ENCODE measurements at places on chromosomes 11 and 22. TPM values are rescaled to one million over a fixed set of nuclear protein-coding genes. Genes with fewer than 3 reads are reported as not detected.

DNA sequence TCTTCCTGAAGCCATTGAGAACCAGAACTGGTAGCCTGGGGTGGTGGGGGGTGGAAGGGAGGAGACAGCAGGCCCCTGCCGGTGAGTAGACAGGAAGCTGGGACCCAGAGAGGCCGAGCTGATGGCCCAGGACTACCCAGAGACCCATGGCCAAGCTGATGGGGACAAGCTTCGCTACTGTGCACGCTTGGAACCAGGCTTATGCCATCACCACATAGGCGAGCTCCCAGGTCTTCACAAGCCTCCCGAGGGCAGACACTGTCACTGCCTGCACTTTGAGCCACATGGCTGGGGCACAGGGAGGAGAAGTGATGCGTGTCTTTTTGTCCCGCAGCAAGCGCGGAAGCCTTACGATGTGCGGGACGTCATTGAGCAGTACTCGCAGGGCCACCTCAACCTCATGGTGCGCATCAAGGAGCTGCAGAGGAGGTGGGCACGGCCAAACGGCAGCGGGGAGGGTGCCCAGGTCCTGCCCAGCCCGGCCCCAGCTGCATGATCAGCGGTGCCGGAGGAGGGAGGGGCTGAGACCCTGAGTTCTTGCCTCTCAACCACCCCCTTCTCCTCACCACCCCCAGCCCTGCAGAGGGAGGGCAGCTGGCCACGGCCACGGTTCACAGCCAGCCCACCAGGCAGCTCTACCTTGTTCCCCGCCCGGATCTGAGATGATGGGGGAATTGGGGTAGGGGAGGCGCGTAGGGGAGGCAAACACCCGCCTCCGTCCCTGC is 76.0 kb upstream of the KCNQ1OT1 start:
- no peak for DNase-seq

- no peak for DNase-seq
Measured at GRCh38 chr11:120180551-120181232, 30.1 kb upstream of the OAF start.

- DNase-seq: no peak
Measured at GRCh38 chr11:2260491-2261364, 9.7 kb downstream of the ASCL2 start.

GRCh38 chr11:61855939-61856680 is 28.0 kb downstream of the FADS2 start:
- DNase-seq: no peak

DNA sequence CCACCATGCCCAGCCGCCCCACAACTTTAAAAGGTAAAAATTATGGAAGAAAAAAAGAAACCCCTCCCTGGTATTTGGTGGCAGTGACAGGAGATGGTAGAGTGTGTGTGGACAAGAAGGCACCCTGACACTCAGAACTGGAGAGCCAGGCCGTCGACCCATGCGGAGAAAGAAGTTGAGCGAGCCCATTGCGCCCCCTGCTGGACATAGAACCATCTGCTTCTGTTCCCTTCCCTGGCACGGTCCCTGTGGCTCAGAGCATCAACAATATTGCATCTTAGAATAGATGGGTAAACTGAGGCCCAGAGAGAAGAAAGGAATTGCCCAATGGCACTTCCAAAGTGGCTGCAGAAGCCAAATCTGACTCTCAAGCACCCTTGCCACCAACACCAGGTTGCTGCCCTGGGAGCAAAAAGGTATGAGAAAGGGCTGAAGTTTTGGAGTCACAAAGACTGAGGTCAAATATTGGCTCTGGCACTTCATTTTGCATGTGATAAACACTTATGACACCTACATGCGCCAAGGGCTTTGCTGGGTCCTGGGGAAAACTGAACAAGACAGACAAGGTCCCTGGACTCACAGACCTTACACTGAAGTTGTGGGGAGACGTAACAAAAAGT is 8.6 kb downstream of the MRPL11 start:
- DNase-seq: peak; percentile 38

DNA sequence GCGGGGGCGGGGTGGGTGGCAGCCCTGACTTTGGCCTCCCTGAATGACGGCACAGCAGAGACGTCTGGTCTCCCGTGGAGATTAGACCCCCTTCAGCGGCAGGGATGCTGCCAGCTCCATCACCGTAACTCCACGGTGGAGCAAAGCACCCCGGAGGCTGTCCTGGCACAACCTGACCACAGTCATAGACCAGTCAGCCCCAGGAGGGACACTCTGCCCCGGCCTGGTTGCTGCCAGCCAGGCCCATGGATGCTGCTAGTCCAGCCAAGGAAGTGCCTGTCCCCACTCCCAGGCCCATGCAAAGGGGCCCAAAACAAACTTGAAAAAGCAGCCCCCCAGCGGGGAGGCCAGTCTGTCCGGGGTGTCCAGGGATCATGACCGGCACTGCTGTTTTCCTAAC is 11.5 kb upstream of the ANO1 start:
- no peak for DNase-seq

DNA sequence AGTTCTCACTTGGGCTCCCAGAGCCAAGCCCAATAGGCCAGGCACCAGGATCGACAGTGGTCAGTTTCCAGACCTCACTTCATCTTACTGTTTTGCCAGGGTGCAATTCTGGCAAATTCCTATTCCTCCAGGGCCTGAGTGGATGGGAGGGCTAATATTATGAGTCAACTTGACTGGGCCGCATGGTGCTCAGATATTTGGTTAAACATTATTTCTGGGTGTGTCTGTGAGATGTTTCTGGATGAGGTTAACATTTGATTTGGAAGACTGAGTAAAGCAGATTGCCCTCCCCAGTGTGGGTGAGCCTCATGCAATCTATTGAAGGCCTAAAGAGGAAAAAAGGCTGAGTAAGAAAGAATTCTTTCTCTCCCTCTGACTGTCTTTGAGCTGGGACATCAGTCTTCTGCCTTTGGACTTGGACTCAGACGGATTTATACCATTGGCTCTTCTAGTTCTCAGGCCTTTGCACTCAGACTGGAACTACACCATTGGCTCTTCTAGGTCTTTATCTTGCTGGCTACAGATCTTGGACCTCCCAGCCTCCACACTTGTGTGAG is 132.9 kb upstream of the ZBED5 start:
- DNase-seq: no peak

GRCh38 chr11:84714316-84714780 is 912.8 kb downstream of the DLG2 start:
- peak; percentile 59 for DNase-seq

GRCh38 chr11:19892387-19892786 is 179.8 kb downstream of the NAV2 start:
- DNase-seq: no peak

GRCh38 chr11:105181100-105181499 is 41.5 kb upstream of the CARD18 start:
- DNase-seq: no peak

- no peak for DNase-seq
Measured at GRCh38 chr11:128745311-128746136, 51.7 kb downstream of the FLI1 start.

DNA sequence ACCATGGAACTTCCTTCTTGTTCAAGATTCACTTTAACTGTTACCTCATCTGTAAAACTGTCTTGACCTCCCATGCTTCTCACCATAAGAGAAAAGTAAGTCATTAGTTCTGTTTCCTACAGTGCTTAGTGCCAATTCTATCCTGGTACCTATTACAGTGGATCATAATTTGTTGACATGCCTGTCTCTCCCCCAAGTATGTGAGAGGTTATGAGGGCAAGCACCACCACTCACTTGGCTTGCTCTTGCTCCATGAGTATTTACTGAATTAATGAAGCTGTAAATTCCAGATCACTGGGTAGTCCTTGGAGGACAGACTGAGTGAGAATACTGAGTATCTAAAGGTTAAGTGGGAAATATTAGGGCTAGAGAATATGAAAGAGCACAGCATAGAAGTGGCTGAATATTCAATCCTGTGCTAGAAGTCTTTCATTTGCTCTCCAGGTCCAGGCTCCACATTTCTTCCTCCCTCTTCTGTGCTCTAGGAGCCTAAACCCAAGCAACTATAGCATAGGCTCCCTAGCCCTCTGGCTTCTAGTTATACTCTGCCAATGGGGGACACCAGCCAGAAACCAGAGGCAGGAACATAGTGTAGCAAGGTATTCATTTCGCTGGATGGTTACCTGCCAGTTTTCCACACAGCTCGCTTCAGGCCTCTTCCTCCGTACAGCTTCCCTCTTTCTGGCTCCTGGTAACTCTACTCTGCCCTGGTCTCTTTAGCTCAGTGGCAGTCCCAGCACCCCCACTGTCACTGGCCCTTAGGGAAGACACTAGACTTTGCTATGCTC is 118.2 kb upstream of the SLC5A12 start:
- DNase-seq: no peak

DNA sequence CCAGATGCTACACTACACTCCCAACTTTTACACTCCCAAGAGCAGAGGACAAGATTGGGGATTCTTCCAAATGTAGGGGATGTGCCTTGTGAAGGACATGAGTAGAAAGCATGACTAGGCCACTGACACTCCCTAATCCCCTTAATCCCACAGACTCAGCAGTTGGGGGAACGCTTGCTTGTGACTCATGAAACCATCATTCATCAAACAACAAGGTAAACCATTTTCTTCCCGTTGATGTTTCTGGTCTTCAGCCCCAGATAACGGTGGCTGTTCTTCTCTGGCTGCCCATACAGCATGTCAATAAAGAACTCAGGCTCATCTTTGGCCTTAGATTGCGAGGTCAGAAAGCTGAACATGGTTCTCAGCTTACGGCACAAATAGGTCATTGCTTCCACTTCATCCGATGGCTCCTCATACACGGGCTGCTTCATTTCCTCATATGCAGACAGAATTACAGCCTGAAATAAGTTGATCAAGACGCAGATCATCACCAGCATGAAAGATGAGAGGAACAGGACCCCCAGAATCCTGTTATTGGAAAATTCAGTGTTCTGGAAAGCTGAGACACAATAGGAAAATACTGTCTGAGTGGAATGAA is 6.4 kb upstream of the CDPF1 start:
- no peak for DNase-seq

DNA sequence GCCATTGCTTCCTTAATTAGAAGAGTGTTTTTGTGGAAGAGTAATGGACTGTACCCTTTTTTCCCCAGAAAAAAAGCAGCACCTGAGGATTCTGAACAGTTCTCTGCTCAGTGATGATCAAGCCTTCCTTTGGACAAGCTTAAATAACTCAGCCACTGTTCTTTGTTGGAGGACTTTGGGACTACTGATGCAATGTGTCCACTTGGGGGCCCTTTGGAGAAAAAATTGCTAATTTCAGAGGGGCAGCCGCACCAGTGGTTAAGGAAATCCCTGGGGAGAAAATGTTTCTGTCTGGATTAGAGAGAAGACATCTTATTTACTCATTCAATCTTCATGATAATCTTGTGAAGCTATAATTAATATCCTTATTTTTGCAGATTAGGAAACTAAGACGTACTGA is 5.3 kb upstream of the KMT2A start:
- no peak for DNase-seq

LDLRAD3 gene
- 8.1 TPM for total RNA-seq

KRTAP5-7 gene
- not detected for total RNA-seq

H19 gene
- 0.23 TPM for total RNA-seq
